ENCODE measurements at places on chromosomes 4 and X. TPM values are rescaled to one million over a fixed set of nuclear protein-coding genes. Genes with fewer than 3 reads are reported as not detected.

RADX gene
- total RNA-seq = 2.2 TPM

GEMIN8 gene
- 14.8 TPM for total RNA-seq

NUP62CL gene
- total RNA-seq = 0.39 TPM

GPR173 gene
- 7.1 TPM for total RNA-seq

BEND4 gene
- total RNA-seq = 0.15 TPM

EPGN gene
- not detected for total RNA-seq

DMRTC1 gene
- total RNA-seq = not detected

ZIC3 gene
- total RNA-seq = not detected

FHDC1 gene
- 3.0 TPM for total RNA-seq

MAGEC1 gene
- not detected for total RNA-seq

SLC6A14 gene
- total RNA-seq = not detected

CTAG1B gene
- not detected for total RNA-seq

PSMD10 gene
- total RNA-seq = 24.5 TPM

HMX1 gene
- not detected for total RNA-seq

INPP4B gene
- 36.8 TPM for total RNA-seq

SLC10A4 gene
- total RNA-seq = not detected

PRRG1 gene
- total RNA-seq = 17.8 TPM

SLC4A4 gene
- 6.2 TPM for total RNA-seq

DIPK2B gene
- 43.3 TPM for total RNA-seq

CHST7 gene
- 5.2 TPM for total RNA-seq

FGF5 gene
- not detected for total RNA-seq

RBM10 gene
- 25.7 TPM for total RNA-seq

HTRA3 gene
- total RNA-seq = 129 TPM

SLIT2 gene
- total RNA-seq = 31.3 TPM

S100P gene
- total RNA-seq = 7.2 TPM

INTS6L gene
- total RNA-seq = 15.6 TPM

HPGD gene
- 5.2 TPM for total RNA-seq

HSD17B10 gene
- 51.0 TPM for total RNA-seq

IQCM gene
- total RNA-seq = not detected

ADGRL3 gene
- 26.7 TPM for total RNA-seq

CXCL9 gene
- total RNA-seq = 1.2 TPM

P2RY8 gene
- total RNA-seq = 5.5 TPM

TMEM156 gene
- 0.52 TPM for total RNA-seq

GAGE12E gene
- not detected for total RNA-seq

WWC2 gene
- total RNA-seq = 50.3 TPM

APELA gene
- total RNA-seq = not detected

PASD1 gene
- total RNA-seq = not detected

NHS gene
- 28.2 TPM for total RNA-seq

SMIM14 gene
- 68.5 TPM for total RNA-seq

CFI gene
- 64.5 TPM for total RNA-seq

SLC9B1 gene
- total RNA-seq = 1.6 TPM

RENBP gene
- total RNA-seq = 13.1 TPM

LGI2 gene
- total RNA-seq = 13.7 TPM

FAM47E gene
- total RNA-seq = 2.4 TPM

ZXDA gene
- total RNA-seq = 6.2 TPM

COL4A5 gene
- 36.3 TPM for total RNA-seq

CT55 gene
- total RNA-seq = not detected

CT83 gene
- total RNA-seq = not detected

SATL1 gene
- not detected for total RNA-seq

SYP gene
- total RNA-seq = 4.5 TPM

FMR1NB gene
- not detected for total RNA-seq

Data from aorta (tissue), 5 donors.